ENCODE measurements at places on chromosomes 2 and 18.

DNA sequence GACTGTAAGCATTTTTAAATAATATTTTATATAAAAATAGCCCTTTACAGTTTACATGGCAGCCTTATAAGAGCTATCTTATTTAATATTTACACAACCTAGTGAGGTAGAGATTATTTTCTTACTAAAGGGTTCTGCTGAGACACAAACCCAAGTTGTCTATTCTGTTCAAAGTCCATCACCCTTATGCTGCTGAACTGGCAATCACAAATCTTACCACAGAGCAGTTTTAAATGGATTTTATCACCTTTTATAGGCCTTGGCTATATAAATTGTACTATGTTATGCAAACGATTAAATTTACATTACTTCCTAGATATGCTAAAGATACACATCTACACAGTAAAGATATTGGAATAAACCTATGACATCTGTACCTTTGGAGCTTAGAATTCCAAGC, 40.7 kb downstream of the RBM45 start:
- DNase-seq: no peak

DNA sequence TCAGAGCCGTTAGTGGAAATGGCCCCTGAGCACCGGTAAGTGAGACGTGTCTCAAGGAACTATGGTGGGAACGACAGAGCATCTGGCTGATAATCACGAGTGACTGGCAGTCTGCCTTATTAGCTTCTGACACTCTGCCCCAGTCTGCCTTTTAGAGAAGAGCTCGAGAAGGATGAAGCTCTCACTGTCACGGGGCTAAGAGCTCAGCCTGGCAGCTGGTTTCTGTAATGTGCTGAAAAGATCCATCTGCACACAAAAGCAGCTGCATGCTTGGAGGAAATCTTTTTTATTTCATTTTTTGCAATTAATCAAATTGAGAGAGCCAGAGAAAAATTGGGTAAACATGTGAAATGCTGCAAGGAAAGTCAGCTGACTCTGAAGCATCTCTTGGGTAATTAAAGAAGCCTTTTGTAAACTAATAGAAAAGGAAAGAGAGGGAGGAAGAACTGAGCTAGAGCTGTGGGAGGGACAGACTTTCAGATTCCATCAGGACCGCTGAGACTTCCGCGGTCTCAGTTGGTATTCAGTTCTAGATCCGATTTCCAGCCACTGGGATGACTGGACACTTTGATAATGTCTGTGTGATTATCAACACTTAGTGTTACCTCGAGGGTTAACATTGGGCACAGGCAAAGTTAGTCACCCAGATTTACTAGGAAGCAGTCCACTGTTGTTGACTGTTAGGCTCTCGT, 24.4 kb downstream of the MBP start:
- DNase-seq: peak; percentile 31

GRCh38 chr2:120498121-120498520, 152.2 kb downstream of the INHBB start:
- no peak for DNase-seq

DNA sequence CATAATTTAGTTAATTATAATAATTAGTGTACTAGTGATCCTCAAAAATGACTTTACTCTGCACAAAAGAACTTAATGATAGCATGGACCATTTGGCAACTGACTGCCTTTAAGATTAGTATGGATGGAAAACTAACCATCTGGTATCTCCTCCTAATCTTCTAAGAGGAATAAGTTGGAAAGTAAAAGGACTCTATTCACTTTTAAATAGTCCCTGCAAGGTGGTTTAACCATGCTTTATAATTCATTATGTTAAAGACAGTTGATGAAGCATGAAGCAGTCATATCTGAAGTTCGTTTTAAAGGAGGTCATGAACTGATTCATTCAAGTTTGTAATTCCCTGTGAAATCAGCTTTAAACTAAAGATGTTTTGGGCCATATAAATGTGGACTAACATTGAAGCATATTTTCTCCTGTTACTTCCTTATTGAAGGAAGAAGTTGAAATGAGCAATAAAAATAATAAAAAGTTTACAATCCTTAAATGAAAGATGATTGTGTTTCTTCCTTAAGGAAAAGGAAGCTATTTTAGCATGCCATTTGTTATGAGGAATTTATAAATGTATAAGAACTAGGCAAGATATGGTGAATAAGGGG, 446.0 kb downstream of the XIRP2 start:
- DNase-seq: no peak

GRCh38 chr2:101135412-101136296, 15.5 kb downstream of the TBC1D8 start:
- no peak for DNase-seq

GRCh38 chr2:86507600-86507999, 55.6 kb downstream of the CHMP3 start:
- DNase-seq: no peak

DNA sequence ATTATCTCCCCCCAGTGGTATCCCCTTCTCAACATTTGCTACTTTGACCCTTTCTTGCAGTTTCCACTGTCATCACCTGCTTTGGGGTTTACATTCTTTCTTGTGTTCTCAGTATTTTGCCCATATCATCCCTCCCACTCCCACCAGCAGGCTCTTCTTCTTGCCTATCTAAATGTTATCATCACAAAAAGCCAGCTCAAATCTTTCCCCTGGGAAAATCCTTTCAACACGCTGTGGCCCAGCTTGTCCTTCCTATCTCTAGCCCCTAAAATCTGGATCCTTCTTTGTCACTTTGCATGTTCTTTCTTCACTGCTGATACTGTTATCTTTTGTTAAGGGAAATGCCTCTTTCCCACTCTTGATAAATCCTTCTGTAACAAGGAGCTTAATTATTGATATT, 138.2 kb downstream of the RAD51AP2 start:
- DNase-seq: no peak

DNA sequence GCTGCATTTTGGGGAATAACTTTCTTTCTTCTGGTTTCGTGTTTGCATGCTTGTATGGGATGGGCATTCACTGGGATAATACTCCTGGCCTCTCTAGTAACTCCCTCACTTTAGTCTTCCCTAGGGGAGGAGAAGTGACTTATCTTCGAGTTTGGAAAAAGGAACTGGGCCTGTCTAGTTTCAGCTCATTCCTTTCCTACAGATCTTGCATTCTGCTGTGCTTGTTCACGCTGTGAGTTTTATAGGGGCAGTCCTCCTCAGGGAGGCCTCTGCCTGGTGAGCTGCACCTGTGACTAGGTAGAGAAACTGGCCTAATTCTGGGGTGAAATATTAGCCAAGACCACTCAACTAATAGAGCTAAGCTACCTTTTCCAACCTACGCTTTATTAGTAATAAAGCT, 50.9 kb downstream of the PHLPP1 start:
- no peak for DNase-seq

DNA sequence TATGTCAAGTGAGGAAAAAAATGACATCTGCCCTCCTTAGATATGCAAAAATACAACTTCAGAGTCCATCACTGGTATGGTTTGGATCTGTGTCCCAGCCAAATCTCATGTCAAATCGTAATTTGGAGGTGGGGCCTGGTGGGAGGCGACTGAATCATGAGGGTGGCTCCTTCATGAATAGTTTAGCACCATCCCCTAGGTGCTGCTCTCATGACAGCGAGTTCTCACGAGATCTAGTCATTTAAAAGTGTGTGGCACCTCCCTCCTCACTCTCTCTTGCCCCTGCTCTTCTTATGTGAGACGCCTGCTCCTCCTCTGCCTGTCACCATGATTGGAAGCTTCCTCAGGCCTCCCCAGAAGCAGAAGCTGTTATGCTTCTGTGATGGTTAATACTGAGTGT, 5.9 kb upstream of the PSMA8 start:
- DNase-seq: no peak

DNA sequence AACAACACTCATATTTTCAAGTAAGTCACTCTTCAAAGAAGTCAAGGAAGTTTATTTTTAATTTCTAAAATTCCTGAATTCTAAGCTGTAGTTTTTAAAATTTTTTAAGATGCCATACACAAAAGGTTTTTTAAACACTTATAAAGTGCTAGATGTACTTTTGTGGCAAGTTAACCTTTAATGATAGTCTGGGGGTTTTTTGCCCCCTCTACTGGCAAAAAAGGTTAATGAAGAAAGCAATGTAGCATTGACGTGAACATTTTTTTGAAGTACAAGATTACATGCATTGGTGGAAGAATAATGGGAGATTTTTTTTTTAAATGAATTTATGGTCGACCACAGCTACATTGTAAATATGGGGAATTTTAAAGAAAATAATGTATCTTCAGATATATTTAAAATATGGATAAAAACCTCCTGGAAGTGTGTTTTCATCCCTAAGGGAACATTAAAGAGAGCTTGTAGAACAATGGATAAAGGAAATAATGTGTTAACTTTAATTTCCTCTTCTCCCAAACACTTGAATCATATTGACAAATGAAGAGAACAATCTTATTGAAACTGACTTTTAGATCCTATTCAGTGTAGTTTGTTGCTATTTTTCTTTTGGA, 12.6 kb downstream of the ITPRID2 start:
- DNase-seq: no peak

- no peak for DNase-seq
Measured at GRCh38 chr18:76626991-76627390, 131.9 kb upstream of the ZNF516 start.

- DNase-seq: no peak
Measured at GRCh38 chr2:217802266-217802665, 200.5 kb downstream of the TNS1 start.

DNA sequence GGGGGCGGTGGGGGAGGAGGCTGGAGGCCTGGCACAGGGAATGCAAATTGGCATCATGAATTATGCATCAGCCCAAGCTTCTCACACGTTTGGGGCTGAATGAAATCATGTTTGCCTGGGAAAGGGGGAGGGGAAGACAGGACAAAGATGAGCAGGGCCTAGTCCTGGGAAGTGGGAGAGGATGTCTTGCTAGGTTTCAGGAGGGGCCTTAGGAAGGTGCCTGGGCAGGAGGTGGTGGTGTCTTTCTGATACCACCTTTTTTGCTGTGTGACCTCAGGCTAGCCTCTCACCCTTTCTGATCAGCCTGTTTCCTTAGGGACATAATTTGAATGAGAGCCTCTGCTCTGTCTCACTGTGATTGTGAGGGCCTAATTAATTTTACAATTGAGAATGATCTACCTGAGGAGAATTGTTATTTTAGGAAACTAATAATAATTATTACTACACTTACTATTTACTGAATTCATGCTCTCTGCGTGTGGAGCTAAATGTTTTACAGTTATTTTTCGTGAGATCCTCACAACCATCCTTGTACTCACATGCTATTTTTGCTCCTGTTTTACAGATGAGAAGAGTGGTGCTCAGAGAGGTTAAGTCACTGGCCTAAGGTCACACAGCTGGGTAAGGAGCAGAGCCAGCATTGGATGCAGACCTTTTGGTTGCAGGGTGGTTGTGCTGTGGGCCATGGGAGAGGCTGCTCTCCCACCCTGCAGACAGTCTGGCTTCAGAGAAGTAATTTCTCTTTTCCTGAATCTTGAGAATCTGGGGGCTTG, 39.6 kb downstream of the INHBB start:
- no peak for DNase-seq

DNA sequence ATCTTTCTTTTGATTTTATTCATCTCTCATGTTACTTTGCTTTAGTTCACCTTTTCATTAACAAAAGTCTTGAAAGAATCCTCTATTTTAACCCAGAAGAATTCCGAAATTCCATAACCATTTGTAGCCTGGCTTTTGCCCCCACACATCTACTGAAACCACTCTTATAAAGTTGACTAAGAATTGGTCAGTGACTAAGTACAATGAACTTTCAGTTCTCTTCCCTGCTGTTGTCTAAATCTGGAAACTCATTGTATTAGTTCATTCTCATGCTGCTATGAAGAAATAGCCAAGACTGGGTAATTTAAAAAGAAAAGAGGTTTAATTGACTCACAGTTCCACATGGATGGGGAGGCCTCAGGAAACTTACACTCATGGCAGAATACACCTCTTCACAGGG, 49.9 kb upstream of the PNPT1 start:
- no peak for DNase-seq

- no peak for DNase-seq
Measured at GRCh38 chr18:42513441-42513840, 558.4 kb downstream of the PIK3C3 start.

- no peak for DNase-seq
Measured at GRCh38 chr2:190889175-190889943, 8.7 kb downstream of the GLS start.

DNA sequence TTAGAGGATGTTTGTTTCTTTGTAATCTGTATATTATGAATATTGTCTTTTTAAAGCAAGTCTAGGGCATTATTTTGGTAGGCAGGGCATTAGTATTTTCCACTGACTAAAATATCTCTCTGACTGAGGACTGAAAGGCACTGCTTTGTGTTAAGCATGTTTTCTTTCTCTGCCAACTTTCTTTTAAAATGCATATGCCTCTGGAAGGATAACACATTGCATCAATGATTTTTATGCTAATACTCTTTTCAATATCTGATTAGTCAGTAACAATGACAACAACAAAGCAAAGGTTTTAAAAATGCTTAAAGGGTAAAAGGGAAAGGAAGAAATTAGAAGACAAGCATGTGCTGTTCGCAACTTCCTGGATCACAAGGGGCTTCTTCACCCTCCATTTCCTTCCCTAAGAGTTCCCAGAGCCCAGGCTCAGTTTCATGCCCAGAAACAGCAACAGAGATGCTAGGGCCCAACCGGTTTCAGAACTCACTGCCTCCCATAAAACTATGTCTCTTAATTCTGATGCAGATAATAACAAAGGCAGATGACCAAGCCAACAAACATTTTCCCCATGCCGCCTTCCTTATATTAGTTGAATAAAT, 786.8 kb upstream of the ACVR2A start:
- no peak for DNase-seq

DNA sequence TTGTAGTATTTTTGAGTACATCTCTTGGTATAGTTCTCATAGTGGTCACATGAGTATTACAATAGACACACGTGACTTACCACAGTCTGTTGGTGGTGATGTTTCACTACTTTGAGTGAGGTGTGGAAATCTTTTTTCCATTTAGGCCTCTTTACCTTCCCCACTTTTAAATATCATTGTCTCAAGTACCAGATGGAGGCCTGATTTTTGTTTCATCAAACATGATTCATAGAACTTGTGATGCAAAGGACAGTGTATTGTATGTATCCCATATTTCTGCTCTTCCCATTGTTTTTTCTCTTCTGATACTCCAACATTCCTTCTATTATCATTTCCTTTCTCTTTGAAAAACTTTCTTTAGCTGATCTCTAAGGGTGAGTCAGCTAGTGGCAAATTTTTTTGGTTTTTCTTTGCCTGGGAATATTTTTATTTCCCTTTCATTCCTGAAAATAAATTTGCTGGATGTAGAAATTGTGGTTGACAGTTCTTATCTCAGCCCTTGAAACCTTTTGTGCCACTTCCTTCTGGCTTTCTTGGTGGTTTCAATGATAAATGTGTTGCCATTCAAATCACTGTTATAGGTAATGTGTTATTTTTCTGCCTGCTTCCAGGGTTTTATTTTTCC, 32.8 kb downstream of the RFX8 start:
- DNase-seq: no peak

GRCh38 chr2:8370258-8370802, 311.5 kb upstream of the ID2 start:
- no peak for DNase-seq

DNA sequence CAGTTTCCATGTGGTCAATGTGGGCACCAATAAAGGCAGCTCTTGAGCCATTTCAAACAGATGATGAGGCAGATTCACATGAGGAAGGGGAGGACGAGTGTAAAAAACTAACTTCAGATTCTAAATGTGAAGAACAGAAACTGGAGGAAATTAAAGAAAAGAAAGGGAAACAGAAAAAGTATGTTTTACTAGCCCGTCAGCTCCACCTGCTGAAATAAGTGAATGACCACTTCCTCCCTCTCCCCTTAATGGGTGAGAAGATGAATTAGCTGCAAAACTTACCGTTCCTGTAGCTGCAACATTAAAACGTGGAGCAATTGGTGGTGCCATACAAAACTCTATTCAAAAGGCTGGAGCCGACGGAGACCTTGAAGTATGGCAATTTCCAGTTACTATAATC, 203.5 kb downstream of the UXS1 start:
- DNase-seq: no peak

Data from amygdala (tissue), 56 donors.